ENCODE measurements at places on chromosomes 1 and 21.

- DNase-seq: no peak
Observed at GRCh38 chr1:27109103-27109822, 45.7 kb downstream of the SLC9A1 start.

DNA sequence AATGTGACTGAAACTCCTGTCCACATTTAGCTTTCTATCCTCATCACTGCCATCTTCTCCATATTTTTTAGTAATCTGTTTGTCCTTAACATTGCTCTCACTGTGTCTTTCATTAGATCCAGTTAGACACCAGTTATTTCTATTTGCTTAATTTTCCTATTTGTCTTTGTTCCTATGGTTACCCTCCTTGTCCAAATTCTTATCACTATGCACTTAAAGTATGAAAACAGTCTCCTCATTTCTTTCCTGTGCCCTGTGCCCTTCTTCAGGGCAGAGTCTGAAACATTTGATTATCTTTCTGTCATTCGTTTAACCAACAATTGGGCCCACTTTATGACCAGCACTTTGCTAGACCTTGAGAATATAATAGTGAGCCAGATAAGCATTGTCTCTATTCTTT is 64.2 kb downstream of the SLC30A7 start:
- no peak for DNase-seq

GRCh38 chr1:94081566-94082344 is 39.2 kb downstream of the ABCA4 start:
- no peak for DNase-seq

- DNase-seq: no peak
Observed at GRCh38 chr1:32988665-32989064, 24.1 kb upstream of the RNF19B start.

GRCh38 chr1:165383067-165383466 is 26.6 kb upstream of the LMX1A start:
- no peak for DNase-seq

- DNase-seq: peak; percentile 14
Observed at GRCh38 chr1:94926126-94926914, 590 bp downstream of the CNN3 start.

All from stimulated activated CD4-positive, alpha-beta T cell treated with anti-CD3 and anti-CD28 coated beads, Interleukin-1b, Interleukin-23, amount 100 ng/mL, for 4 hours (primary cell).